PC-9 (cell line): ENCODE measurements at places on chromosomes 5 and 9. TPM values are rescaled to one million over a fixed set of nuclear protein-coding genes. Genes with fewer than 3 reads are reported as not detected.
A peak's percentile ranks its signal among the peaks of the same experiment; 100 is the strongest.

GRCh38 chr9:24793787-24794186 is 248.1 kb upstream of the IZUMO3 start:
- DNase-seq = no peak

DNA sequence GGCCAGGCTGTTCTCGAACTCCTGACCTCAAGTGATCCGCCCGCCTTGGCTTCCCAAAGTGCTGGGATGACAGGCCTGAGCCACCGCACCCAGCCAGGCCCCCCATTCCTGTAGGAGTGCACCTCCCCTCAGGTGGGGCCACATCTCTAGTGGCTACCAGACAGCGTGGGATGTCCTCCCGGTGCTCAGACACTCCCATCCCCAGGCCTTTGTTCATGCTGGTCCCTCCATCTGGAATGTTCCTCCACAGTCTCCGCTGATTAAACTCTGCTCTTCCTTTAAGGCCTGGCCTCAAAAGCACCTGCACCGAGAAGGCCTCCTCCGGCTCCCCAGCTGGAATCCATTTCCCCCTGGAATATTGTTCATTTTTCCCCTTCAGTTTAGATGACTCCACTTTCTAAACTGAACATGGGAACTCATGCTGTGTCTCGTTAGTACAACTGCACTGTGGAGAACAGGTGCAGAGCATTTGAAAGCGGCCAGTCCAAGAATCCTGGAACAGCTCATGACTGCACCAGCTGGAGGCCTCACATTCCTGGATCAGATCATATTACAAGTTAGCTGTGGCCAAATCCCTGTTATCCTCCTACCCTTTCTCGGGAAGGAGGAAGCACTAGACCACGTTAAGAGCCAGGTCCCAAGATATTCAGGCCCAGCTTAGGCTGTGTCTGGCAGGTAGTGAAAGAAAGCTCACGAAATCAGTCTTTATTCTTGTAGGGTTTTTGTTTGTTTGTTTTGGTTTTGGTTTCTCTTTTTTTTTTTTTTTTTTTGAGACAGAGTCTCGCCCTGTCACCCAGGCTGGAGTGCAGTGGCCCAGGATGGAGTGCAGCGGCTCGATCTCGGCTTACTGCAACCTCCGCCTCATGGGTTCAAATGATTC is 10.8 kb upstream of the PRRC2B start:
- DNase-seq = peak; percentile 63

The TLE1 gene
- total RNA-seq = 69.9 and 80.9 TPM in 2 replicates

The ROR2 gene
- not detected in 2 replicates for total RNA-seq

GRCh38 chr5:8585230-8586018 is 716.5 kb downstream of the MTRR start:
- DNase-seq = no peak

GRCh38 chr9:92663951-92664350 is 6.0 kb downstream of the IPPK start:
- DNase-seq = no peak

DNA sequence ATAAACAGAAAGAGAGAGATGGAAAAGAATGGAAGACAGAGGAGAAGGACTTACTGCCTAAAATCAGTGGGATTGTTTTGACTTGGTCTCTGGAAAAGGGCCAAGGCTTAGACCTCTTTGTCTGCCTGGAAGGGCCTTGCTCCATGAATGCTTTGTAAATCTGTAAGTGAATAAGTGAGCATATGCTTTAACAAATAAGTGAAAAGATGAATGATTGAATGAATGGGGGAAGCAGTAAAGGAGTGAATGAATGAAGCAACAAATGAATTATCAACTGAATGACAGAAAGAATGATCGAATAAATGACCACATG is 5.5 kb downstream of the KCNIP1 start:
- DNase-seq = no peak

The SHOC1 gene
- total RNA-seq = 0.20 TPM in 1 of 2 replicates, not detected in the other

The TRIM41 gene
- total RNA-seq = 57.6 and 66.0 TPM in 2 replicates

The RALGDS gene
- 24.8 and 30.0 TPM in 2 replicates for total RNA-seq

GRCh38 chr9:123390337-123391135 is 34.5 kb downstream of the CRB2 start:
- no peak for DNase-seq

The TAF11L5 gene
- not detected in 2 replicates for total RNA-seq

The TICAM2 gene
- total RNA-seq = 1.8 and 2.1 TPM in 2 replicates

The GOLM1 gene
- 92.5 and 94.7 TPM in 2 replicates for total RNA-seq

- DNase-seq = no peak
Measured at GRCh38 chr9:101791533-101791932, 53.1 kb upstream of the GRIN3A start.

- no peak for DNase-seq
Measured at GRCh38 chr5:152953788-152954483, 536.5 kb upstream of the GRIA1 start.

The ANKRD20A1 gene
- total RNA-seq = not detected in 2 replicates

DNA sequence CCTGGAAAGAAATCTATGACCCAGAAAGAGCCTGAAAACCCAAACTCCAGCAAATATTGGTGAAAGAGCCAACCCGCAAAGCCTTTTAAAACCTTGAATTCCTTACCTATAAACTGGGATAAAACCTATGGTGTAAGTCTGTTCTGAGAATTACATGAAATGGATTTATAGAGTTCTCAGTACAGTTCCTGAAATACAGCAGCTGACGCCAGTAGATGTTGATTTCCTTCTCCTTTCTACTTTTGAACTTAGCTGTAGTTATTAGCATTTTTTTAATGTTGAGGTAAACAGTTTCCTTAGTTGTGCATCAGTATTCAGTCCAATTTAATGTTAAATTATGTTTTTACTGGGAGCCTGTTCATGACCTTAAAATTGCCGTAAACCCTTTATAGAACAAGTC is 3.7 kb downstream of the SPIN1 start:
- no peak for DNase-seq

DNA sequence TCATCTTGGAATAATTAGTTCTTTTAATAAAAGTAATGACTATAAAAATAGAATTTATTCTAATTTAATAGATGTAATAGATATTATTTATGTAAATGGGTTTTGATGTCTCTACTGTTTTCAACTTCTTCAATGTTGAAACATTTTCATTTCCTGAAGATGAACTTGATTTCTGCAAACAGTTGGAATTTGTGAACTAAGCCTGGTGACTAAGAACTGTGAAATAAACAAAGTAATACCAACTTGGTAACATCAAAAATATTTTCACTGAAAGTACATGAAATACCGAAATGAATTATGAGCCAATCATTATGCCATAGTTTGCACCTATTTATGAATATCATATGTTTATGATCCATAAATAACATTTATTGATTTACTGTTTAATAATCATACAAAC is 143.8 kb upstream of the FGF10 start:
- DNase-seq = no peak

The IL9 gene
- total RNA-seq = not detected in 2 replicates

The BHMT gene
- total RNA-seq = not detected in 2 replicates

The TMEM174 gene
- total RNA-seq = not detected in 2 replicates

- no peak for DNase-seq
Measured at GRCh38 chr9:19700699-19701098, 88.1 kb downstream of the SLC24A2 start.

DNA sequence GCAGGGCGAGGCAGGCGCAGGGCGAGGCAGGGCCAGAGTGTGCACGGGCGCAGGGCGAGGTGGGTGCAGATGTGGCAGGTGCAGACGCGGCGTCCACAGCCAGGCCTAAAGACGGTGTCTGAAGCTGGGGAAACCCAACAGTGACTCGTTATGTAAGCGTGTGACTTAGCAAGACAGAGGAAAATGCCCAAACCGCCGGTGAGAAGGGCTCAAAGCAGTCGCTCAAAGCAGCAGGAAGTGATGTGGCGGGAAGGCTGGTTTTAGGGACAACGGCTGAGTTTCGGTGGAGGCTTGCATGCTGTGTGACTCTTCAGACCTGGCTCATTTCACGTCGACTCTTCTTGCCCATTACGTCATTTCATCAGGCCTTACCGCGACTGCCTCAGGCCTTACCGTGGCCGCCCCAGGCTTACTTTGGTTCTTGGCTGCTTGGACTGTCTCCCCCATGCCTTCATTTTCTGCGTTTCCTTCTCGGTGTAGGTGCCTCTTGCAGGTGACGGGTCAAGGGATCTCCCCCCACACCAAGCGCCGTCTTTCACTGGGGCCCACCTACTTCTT is 50.5 kb upstream of the EXOC3 start:
- DNase-seq = peak; percentile 61

GRCh38 chr5:130992095-130992494 is 173.0 kb downstream of the HINT1 start:
- no peak for DNase-seq

- DNase-seq = no peak
Measured at GRCh38 chr9:134188386-134189144, 24.2 kb upstream of the RNU6ATAC start.

The ODF2 gene
- total RNA-seq = 49.4 and 58.2 TPM in 2 replicates

- DNase-seq = no peak
Measured at GRCh38 chr5:43433382-43433781, 21.2 kb upstream of the CCL28 start.

The OTP gene
- not detected in 2 replicates for total RNA-seq

The TAF1L gene
- total RNA-seq = 0.07 TPM in 1 of 2 replicates, not detected in the other

- DNase-seq = no peak
Measured at GRCh38 chr5:167752936-167753335, 538.5 kb upstream of the WWC1 start.

The DMRT3 gene
- total RNA-seq = not detected in 2 replicates

DNA sequence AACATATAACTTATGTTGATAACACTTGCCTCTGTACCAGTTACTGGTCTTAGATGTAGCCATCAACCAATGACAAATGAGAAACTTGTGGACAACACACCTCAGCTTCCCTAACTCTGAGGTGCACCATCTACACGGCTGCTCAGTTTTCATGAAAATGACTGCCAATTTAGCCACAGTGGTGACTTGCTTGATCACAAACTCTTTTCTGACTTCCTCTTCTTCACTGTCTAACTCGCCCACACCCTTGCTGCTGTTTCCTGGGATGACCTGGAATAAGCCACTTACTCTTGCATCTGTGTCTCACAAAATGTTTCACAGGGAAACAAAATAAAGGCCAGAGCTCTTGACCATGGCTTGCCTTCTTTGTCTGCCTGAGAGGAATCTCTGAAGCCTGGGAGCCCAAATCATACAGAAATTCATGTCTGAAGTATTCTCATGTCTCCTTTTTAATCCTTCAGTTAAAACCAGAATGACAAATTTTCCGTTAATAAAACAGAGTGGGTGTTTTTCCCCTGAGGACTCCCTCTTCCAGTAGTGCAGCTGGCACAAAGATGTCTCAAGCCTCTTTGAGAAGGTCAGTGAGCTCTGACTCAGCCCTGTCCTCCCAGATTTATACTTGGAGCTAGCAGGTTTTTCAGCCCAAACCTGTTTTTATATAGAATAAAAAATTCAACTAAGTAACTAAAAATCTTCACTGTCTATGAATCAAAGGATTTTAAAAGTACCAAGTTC is 126.5 kb upstream of the PAM start:
- peak; percentile 85 for DNase-seq

The CTNND2 gene
- not detected in 2 replicates for total RNA-seq

GRCh38 chr9:110802416-110803035 is 133.9 kb downstream of the MUSK start:
- DNase-seq = no peak

DNA sequence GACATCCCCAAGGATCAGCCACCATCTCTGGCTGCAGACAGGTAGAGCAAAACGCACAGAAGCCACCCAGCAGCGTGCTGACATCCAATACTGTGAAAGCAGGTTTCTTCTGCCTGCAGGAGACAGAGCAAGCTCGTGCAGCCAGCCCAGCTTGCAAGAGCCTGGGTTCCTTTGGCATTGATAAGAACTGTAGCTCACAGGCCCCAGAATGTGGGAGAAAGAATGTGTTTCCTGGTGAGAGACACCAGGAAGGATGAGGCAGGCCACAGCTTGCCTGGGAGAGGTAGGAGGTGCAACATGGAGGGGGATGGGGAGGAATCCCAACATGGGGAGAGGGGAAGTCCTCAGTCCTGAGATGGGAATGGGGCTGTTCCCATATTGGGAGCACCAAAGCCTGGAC is 34.0 kb upstream of the ARAP3 start:
- peak; percentile 66 for DNase-seq

DNA sequence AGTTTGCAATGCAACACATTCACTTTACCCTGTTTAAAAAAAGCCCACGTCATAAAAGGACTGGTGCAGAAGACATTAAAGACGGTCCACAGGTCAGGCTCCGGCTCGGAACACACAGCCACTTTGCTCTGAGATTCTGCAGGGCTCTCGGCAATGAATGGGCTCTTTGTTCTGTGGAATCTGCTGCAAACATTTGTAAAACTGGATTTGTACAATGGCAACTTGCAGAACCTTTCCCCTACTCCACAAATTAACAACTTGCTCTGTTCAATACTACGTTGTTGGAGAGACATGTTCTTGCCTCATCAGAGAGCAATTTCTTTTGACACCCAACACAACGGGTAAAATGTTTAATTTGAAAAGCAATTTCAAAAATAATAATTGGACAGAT is 13.0 kb upstream of the NR5A1 start:
- no peak for DNase-seq

- no peak for DNase-seq
Measured at GRCh38 chr9:135155396-135155795, 67.9 kb downstream of the OLFM1 start.

- no peak for DNase-seq
Measured at GRCh38 chr9:131980267-131981016, 99.2 kb downstream of the MED27 start.

The FOXD4L6 gene
- 0.20 TPM in 1 of 2 replicates, not detected in the other for total RNA-seq

- DNase-seq = no peak
Measured at GRCh38 chr9:133238272-133238850, 29.3 kb upstream of the OBP2B start.

DNA sequence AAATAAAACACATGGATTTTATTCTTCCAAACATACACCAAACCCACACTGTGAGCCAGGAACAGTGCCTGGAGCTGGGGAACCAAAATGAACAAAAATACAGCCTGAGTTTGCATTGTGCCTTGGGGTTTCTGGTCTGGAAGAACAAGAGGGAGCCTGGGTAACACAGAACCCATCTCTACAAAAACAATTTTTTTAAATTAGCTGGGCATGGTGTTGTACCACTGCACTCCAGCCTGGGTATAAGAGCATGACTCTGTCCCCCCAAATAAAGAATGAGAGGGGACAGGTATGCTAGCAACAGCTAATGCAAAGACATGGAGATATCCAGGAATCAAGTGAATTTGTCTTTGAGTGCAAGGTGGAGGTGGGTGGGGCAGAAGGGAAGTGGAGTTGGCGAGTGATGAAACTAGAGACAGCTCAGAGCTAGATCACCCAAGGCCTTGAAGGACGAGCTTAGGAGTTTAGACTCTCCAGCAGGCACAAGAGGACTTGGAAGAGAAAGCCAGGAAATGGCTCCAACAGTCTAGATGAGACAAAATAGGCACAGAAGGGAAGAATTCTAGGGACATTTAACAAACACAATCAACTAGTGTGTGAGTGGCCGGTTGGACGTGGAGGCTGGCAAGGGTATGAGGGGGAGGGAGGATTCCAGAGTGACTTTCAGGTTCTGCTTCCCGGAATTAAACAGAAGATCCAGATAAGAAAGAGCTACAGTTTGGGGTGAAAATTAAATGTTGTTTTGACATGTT is 47.4 kb downstream of the FNBP1 start:
- no peak for DNase-seq

DNA sequence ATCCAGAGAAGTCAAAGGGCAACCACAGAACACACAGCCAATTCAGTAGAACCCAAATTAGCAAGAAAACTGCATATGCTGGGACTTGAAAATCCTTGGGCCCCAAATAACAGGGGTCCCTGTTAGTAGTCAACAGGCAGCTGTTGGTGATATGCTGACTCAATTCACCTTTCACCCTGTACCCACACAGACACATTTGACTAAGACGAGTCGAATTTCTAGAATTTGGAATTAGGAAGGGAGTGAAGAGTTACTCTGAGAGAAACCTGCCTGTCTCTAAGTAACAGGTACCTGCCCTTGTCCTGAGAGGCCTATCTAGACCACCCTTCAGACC is 821 bp upstream of the VCP start:
- DNase-seq = no peak
